ENCODE measurements at places on chromosomes 2 and 18.

DNA sequence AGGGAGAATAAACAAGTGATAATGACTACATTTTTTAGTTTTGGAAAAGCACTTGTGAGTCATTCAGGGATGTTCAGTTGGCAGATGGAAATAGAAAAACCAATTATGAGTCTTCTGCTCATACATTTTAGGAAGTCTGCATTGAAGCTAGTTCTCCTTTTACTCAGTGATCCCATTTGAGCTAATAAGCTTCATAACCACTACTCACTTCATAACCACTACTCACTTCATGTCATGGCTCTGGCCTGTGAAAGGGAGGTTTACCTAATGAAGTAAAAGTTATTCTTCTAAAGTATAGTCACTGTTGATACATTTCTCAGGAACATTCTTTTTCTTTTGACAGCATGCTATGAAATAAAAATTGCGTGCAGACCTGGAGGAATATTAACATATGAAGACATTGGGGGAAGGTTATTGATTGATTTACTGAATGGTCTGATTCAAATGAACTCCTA lies 948.7 kb downstream of the TSN start:
- DNase-seq: no peak

DNA sequence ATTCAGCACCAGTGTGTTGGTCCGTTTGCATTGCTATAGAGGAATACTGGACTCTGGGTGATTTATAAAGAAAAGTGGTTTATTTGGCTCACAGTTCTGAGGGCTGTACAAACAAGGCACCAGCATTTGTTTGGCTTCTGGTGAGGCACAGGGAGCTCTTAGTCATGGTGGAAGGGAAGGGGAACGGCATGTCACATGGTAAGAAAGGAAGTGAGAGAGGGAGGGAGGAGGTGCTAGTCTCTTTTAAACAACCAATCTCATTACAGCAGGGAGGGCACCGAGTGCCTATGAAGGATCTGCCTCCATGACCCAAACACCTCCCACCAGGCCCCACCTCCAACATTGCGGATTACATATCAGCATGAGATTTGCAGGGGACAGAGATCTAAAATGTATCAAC lies 143.9 kb upstream of the DLX2 start:
- DNase-seq: no peak

GRCh38 chr2:48548840-48549239 lies 18.9 kb downstream of the STON1 start:
- no peak for DNase-seq

DNA sequence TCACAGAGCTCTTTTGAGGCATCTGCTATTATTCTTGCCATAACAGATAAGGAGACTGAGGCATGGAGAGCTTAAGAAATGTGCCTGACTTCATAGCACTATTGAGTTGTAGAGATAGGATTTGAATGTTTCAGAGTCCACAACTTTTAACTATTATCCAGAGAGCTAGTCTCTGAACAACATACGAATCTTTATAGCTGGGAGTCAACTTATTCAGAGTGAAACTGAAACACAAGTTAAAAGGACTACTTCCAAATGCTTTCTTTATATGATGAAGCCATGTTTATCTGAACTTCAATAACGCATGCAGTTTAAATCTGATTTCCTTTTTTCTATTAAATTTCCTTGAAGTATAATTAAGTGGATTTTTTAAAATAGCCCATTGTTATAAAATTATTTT lies 268.8 kb downstream of the IKZF2 start:
- DNase-seq: no peak

- DNase-seq: no peak
These were observed 32.9 kb downstream of the FAP start for GRCh38 chr2:162210385-162210784.

GRCh38 chr2:233301248-233301647 lies 6.4 kb upstream of the SAG start:
- DNase-seq: no peak

- DNase-seq: no peak
These were observed 22.2 kb downstream of the SNORC start for GRCh38 chr2:232892221-232892620.

DNA sequence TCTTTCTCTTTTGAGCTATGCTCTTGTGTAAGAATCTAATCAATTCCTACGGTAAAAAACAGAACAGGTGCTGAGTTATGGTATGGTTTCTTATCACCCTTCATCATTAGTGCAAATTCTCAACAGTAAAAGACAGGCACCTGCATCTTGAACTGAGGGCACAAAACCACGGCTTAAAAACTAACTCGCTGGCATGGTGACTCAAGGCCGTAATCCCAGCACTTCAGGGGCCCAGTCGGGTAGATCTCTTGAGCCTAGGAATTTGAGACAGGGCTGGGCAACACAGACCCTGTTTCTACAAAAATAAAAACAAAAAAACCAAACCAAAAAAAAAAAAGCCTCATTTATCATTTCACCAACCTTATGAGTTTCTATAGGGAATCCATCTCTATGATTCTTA lies 33.3 kb downstream of the THAP4 start:
- DNase-seq: no peak

- DNase-seq: no peak
These were observed 26.4 kb downstream of the EML4 start for GRCh38 chr2:42195559-42195958.

DNA sequence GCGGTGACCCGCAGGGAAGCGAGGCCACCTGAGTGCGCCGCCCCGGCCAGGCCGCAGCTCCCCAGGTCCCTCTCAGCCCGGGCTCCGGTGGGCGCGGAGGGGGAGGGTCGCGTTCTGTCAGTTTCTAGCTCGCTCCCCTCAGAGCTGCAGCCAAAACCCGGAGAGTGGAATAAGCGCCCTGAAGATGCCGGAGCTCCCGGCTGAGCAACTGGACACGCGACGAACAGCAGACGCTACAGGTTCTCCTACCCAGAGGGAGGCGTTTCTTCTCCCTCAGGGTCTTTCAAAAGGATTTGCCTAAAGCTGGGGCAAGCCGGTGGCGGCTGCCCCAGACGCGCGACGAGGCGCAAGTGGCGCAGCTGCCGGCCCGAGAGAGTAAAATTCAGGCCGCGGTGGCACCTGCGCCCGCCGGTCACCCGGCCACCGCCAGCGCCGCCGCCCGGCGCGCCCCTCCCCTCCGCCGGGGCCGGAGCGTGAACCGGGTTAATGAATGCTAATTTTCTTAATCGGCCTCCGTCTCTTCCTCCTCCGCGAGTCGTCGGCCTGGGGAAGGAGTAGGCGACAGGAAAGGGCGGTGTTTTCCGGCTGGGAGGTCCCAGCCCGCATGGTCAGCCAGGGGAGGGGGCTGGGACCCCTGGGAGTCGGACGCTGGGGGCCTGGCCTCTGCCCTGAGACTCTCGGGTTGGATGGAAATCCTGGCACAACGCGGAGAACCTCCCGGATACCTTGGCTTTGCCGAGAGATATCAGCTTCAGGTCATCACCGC lies 845 bp upstream of the CDC42EP3 start:
- DNase-seq: peak; percentile 60

DNA sequence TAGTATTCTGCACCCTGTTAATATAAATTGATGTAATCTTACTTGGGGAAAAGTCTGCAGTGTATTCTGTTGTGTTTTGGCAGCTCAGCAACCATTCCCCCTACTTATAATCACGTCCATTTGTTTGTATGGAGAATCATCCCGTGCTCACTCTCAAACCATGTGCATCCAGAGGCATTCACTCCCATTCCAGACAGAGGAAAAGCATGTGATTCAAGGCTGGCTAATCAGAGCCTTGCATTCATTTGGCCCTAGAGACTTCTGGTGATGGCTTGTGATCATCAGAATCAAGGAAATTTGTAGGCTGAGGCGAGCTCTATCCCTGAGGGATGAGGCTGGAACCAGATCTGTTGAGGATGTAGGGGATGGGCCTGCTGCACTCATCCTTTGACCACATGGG lies 5.1 kb upstream of the WIPF1 start:
- DNase-seq: no peak

DNA sequence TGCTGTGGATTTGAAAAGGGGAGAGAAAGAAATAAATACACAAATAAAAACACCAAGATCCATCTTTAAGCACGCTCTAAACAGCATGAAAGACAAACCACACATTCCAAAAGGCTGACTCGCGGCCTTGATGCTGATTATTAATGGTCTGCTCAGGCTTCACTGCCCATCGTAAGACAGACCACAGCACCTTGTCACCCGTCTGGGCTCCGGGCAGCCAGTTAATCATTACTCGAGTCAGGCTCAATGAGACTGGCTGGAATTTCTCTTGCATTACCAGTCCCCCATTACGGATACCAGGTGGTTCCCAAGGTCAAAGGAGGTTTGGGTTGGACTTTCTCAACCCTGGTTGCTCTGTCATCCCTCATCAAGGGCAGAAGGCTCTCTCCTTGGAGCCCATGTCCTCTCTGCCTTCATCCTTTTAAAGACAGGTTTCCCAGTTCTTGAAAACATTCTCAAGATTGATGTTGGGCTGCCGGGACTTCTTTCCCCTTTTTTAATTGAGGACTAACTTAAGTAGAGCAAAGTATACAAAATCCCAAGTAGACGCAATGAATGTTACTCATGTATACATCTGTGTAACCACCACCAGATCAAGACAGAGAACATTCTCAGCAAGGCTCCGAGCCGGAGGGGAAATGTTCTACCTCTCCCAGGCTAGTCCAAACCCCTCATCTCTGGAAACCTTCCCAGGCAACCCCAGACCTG lies 8.1 kb downstream of the SMAD7 start:
- no peak for DNase-seq

- DNase-seq: no peak
These were observed 50.7 kb upstream of the HAAO start for GRCh38 chr2:42843131-42843530.

DNA sequence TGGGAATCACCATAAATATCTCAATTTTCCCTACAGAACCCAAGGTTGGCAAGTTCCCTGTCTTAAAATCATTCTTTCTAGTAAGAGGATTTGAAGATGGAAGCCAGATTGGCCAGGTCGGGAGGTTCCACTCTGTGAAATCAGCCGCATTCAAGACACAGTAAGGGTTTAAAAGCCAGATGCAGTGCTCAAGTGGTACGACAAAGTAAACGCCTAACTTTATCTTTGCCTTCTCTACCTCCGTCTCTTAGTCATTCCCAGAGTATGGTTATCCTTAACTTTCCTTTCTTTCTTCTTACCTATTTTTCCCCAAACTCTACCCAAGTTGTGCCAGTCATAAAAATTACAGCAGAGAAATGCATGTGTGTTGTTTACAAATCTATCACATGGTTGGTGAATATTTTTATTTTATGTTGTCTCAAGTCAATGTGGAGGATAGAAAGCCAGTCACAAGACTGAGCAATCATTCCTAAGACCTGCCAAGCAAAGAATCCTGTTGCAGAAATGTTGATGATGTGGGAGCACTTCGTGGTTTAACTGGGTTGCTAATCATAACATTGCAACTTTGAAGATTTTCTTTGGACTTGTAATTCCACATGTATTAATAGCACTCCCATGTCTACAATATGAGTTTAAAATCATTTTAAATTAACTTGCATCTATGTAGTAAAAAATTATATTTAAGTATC lies 62.6 kb downstream of the SLC40A1 start:
- DNase-seq: no peak

GRCh38 chr2:217621391-217621801 lies 381.4 kb downstream of the TNS1 start:
- no peak for DNase-seq

- DNase-seq: no peak
These were observed 437.4 kb downstream of the MEIS1 start for GRCh38 chr2:66872081-66872985.

DNA sequence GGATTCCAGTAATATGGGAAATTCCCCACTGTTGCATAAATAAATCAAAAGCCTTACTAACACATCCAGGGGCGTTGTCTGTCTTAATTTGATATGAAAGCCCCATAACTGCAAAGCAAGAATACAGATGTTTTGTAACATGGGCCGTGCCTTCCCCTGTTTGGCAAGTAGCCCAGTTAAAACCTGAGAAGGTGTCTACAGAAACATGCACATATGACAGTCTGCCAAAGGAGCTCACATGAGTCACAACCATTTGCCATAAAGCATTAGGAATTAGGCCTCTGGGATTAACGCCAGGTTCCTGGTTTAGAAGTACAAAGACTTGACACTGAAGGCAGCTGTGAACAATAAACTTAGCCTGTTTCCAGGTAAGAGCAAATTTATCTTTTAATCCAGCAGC lies 43.1 kb upstream of the LONRF2 start:
- DNase-seq: no peak

GRCh38 chr2:134919341-134920210 lies 954 bp downstream of the CCNT2 start:
- no peak for DNase-seq

GRCh38 chr2:10201201-10201600 lies 78.7 kb downstream of the RRM2 start:
- no peak for DNase-seq

DNA sequence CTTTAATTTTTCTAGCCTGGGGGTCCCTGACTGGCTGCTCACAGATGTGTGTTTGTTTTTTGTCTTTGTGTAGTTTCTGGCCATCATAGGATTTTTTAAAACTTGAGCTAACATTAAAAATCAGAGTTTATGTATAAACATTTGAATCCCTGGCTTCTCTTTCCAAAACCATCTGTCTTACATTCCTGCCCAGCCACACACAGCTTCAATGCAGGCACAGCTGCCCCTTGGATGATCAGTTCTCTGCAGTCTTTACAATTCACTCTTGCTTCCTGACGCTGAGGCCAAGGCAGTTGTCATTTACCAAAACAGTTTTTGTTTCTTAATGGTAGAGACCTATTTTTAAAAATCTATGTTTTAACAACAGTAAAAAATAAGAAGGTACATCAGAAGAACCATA lies 169.2 kb upstream of the LRRTM1 start:
- DNase-seq: no peak

GRCh38 chr2:120871016-120871635 lies 135.5 kb downstream of the GLI2 start:
- no peak for DNase-seq

DNA sequence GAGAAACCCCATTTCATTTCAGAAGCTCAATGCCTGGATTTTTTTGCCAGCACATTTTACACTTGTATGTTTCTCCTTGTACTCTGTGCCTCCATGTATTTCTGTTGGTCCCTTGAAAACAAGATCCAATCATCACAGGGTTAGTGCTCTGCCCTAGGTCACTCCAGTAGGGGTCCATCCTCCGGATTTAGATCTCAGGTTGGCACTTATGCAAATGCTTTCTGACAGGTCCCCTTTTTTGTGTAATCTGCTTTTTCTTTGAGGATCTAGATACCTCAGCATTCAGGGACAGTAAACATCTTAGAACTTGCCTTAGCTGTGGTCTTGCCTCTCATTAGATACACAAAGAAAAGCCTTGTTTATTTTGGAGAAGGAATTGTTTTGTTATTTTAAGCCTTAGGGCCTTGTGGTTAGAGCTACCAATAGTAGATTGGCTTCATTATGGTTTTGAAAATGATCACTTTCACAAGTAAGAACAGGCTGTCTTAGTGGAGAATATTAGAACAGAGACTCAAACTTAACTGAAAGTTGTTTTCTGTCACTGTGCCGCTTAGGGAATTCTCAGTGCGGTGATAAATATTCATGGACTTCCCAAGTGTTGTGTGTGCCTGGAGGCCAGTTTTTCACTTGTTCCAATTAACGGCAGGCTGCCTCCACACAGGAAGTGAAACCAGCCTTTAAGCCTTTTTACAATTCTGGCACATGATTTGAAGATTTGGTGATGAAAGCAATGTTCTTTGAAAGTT lies 7.8 kb downstream of the MERTK start:
- DNase-seq: no peak

Measured in occipital lobe (tissue), 3 donors.